Choroid plexus epithelial cell (primary cell): ENCODE measurements at places on chromosomes 12 and 14.
A peak's percentile ranks its signal among the peaks of the same experiment; 100 is the strongest.

DNA sequence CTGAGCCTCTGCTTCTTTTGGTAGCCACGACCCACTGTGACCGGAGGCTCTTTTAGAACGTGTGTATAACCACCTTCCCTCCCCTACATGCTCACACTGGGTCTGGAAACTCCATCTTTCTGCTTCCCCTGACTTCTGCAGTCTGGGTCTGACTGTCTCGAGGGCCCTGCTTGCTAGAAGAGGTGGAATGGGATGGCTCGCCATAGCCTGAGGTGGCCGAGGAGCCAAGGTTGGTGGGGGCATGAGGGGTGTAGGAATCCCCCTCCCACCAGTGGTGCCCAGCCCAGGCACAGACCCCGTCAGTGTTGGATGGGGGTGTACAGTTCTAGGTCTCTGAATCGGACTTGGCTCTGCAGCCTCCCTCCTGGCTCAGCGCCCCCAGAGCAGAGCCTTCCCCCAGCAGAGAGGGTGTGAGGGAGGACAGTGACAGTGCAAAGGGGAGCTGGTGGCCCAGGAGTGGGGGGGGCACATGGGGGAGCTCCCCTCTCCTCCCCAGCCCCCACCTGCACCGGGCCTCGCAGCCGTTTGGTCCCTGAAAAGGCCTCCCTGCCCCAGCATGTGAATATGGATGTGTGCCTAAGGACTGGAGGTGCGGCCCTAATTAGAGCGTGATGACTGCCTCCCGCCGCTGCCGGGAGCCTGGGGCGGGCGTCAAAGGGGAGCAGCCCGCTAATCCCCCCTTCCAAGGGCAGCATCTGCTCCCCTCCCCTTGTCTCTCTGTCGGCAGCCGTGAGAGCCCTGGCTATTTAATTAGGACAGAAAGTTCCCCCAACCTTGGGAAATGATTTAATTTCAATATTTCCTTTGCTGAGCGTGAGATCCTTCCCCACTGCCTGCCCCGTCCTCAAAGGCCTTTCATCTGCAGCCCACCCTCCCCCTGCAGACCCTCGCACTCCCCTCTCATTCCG lies 196.2 kb upstream of the C14orf180 start:
- DNase-seq: no peak

DNA sequence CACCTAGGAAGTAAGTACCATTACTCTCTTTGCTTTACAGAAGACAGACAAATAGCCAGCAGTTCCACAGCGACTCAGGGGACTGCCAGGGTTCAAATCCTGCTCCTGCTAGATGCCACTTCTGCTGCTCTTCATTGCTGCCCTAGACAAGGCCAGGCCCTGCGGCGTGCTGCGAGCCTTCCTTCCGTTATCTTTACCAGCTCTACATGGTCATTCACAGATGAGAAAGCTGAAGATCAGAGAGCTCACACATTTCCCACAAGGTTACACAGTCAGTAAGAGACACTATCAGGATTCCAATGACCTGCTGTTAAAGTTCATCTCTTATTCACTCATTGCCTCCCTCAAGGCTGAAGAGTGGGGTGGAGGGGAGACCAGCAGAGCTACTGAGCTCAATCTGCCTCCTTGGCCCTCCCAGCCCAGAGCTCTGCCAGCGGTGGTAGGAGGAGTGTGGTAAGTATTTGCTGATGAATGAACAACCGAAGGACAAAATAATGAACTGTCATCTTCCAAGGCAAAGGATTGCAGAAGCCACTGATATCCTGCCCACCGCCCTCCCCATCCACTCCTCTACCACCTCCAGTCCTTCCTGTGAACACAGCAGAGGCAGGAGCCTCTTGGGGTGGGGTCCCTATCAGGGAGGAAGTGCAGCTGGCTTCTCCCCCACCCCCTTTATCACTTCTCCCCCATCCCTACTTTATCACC lies 14.6 kb upstream of the HDAC7 start:
- no peak for DNase-seq

DNA sequence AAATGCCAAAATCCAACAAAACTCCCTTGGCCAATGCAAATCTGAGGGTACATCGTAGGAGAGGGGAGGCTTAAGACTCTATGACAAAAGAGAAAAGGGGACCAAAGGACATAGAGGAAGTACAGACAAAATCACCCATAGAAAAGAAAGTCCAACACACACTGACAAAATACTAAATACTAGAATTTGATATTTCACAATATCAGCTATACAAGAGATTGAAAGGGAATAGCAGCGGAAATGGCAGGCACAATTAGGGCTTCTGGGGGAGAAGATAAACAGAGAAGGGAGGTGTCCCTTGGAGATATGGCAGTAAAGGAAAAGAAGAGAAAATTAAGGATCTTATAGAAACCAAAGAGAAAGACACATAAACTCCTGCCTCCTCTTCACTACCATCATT lies 29.0 kb downstream of the ATP2B1 start:
- no peak for DNase-seq

GRCh38 chr12:11969437-11970154 lies 101.1 kb upstream of the BCL2L14 start:
- no peak for DNase-seq

DNA sequence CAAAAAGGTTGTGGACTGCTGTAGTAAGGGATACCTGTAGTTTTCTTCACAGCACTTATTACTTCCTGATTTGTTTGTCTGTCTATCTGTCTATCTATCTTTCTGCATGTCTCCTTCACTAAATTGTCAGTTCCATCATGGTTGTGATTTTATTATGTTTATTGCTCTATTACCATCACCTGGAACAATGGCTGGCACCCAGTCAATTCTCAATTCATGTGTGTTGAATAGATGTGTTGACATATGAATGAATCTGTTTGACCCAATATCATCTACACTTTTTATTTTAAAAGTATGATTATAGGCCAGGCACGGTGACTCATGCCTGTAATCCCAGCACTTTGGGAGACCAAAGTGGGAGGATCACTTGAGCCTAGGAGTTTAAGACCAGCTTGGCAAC lies 224.4 kb downstream of the NUBPL start:
- no peak for DNase-seq

- DNase-seq: no peak
These were observed 129.3 kb upstream of the LMNTD1 start for GRCh38 chr12:25682421-25682820.

DNA sequence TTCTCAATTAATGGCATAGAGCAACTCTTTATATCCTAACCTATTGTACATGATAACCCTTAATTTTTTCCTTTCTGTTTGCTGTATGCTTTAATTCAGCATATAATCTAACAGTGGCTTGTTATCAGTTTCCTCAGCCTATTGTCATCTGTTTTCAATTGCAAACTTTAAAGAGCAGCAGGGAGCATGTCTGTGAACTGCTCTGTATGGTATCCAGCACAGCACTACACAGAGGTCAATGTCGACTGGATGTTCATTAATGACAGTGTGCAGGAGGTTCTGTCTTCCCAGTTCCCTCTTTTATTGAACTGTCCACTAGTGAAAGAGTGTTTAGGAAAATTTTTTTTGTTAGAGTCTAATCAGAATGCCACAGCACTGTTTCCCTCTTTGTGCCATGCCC lies 609.1 kb downstream of the SOX5 start:
- DNase-seq: no peak

DNA sequence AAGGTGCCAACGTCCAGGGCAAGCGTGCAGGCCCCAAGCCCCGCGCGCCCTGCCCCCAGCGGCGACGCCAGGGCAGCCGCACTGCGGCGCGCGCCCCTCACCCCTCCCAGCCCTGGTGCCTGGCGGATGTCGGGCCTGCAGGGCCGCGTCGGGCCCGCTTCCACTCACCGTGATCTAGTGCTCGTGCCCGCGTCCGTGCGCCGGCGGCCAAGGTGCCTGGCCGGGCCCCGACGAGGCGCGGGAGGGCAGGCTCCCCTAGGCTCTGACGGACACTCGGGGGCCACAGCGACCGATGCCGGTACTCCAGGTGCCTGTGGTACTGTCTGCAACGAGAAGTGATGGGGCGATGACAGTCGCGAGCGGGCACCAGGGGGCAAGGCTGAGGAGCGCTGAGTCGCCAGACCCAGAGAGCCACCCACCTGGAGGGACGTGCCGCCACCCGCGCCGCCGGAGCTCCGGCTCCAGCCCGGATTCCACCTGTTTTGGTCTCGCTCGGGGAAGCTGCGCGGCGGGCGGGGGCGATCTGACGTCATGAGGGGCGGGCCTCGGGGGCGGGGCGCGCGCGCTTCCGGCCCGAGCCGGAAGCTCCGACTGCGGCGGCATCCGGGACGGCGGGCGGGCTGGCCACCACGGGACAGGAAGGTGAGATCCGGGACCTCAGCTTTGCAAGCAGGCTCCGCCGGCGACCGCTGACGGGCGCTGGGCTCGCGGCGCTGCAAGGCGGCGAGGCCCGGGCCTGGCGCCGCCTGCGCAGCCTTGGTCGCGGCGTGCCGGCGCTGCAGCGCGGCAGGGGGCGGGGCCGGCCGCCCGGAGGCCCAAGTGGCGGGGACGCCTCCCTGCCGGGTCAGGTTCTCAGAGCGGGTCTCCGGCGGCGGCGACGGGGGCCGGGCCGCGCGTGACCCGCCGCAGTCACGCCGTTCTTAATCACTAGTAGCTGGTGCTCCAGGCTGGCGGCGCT lies at the start of the genes LYSET and MOAP1:
LYSET (plus strand) TSS at position 927 of the 958 bp plus-strand sequence. CDS start 89 bp downstream, outside the sequence.
MOAP1 (minus strand) TSS at position 507 of the 958 bp plus-strand sequence. CDS start 655 bp downstream, outside the sequence.
- peak; percentile 82 for DNase-seq

GRCh38 chr12:113749433-113749815 lies 216.7 kb downstream of the RBM19 start:
- no peak for DNase-seq

GRCh38 chr14:36619131-36619530 lies 36.7 kb upstream of the NKX2-8 start:
- no peak for DNase-seq

DNA sequence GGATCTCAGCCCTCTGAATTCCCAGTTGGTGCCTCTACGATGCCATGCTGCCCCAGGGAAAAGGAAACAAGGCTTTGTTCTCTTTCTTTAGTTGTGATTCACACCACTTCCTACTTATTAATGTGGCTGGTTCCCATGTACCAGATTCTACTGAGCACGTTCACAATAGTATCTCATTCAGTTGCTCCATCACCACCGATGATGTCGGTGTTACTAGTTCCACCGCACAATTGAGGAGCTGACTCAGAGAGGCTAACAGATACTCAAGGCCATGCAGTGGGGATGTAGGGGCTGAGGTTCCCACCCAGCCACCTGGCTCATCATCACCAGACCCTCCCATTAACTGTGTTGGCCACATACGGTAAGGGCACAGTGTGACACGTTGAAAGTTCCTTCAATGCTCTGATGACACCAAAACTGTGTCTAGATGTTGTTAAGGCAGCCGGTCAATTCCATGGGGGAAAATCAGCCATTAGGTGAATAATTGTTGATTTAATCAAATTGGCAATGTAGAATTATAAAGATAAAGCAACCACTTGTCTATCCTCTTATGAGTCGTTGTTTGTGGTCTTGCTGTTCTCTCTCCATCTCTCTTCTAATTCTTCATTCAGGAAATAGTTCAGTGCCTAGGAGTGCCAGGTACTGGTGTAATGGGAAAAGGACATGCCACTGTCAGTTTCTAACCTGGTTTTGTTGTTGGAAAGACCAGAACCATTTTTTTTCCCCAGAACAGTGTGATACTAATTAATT lies 244.2 kb upstream of the CRY1 start:
- peak; percentile 35 for DNase-seq

DNA sequence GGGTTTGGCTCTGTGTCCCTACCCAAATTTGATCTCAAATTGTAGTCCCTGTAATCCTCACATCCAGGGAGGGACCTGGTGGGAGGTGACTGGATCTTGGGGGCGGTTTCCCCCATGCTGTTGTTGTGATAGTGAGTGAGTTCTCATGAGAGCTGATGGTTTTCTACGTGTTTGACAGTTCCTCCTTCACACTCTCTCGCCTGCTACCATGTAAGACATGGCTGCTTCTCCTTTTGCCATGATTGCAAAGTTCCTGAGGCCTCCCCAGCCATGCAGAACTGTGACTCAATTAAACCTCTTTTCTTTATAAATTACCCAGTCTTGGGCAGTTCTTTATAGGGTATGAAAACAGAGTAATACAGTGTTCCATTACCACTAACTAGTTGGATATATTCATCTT lies 10.3 kb upstream of the LRRC23 start:
- DNase-seq: no peak

GRCh38 chr12:56037161-56037560 lies 4.6 kb upstream of the RPS26 start:
- peak; percentile 21 for DNase-seq

DNA sequence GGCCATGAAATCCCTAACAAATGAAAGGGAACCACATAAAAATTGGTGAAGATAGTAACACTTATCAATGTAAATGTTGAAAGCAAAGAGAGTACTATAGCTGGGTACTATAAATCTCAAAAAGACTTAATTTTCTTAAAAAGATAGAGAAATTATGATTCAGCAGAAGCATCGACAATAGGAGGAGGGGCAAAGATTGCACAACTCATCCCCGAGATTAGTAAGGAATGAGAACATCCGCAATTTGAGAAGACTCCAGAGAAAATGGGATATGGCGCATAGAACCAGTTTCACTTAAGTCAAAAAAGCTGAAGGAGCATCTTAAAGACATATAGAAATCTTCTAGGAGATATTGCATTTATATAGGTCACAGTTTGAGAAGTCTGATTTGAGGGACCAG lies 220.2 kb upstream of the SLC16A7 start:
- no peak for DNase-seq

GRCh38 chr12:102948941-102949352 lies 8.5 kb upstream of the ASCL1 start:
- DNase-seq: peak; percentile 64

- peak; percentile 6 for DNase-seq
These were observed 144.7 kb downstream of the GPHN start for GRCh38 chr14:66652525-66653106.

GRCh38 chr12:57737467-57738460 lies 778 bp downstream of the AGAP2 start:
- no peak for DNase-seq

DNA sequence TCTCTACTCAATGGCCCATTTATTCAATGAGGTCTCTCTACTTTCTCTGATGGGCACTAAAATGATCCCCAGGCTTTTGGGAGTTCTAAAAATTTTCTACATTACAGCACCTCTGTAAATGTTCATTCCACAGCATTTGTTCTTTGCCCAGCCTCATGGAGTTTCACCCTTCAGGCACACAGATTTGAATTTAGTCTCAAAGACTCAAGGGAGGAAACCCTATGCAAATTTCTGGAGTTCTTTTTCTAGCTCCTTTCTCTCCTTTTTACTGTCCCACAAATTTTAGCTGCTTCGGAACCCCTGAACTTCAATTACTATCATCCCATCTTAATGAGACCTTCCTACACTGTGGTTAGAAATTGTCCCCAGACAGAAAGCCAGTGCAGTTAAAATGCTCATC lies 17.5 kb upstream of the RAB21 start:
- DNase-seq: no peak

DNA sequence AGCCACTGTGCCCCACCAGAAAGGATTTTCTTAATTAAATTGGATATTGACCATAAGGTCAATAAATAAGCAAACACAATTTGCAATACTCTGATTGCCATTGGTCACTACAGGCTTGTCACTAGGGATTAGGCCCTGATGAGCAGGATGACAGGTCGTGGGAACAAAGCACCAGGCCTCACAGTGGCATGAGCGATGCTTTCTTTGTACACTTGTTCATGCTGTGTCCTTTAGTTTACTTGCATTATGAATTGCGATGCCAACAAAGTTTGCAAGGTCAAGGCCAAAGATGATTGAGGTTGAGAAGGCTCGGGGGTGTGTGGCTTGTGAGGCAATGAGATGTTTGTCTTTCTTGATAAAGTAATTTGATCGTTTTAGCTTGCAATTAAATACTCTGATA lies 136.0 kb downstream of the TTC8 start:
- DNase-seq: no peak
